ENCODE measurements at places on chromosomes 16 and 17.

DNA sequence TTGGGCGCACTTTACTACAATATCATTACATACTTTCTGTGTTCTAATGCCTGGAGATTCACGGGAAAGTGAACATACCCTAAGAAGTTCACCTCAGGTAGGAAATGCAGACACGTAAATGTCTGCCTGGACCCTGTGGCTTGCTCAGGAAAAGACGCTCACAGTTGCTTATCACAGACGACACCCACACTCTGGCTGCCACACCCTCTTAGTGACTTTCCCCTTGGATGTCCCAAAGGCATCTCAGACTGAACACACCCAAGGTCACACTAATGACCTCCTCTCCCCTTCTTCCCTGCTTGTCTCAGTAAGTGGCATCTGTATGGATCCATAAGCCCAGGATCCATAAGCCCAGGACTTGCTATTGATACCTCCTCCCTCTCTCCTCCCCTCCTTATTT is 32.6 kb downstream of the CDRT15 start:
- no peak for DNase-seq

DNA sequence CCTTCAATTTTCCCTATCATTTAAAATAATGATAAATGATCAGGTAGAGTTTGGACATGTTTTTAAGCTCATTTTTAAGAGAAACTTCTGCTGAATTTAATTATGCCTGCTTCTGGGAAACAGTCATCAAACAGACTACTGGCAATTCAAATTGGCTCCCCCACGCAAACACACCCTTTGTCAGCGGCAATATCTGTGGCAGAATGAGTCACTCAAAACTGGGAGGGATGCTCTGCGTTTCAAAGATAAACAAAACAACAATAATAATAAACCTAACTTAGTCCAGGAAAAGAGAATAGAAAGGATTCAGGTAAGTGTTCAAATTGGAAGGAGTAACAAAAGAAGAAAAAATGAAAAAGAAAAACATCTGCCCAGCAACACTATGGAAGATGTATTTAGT is 108.1 kb upstream of the ERCC4 start:
- no peak for DNase-seq

GRCh38 chr17:8806926-8807550 is 7.9 kb upstream of the MFSD6L start:
- no peak for DNase-seq

GRCh38 chr16:65200857-65201256 is 79.0 kb upstream of the CDH11 start:
- DNase-seq, result peak; percentile 40

- DNase-seq, result peak; percentile 94
Measured at GRCh38 chr17:56142325-56142724, 10.9 kb upstream of the ANKFN1 start.

- DNase-seq, result no peak
Measured at GRCh38 chr16:2712063-2712441, 8.0 kb downstream of the PRSS27 start.

DNA sequence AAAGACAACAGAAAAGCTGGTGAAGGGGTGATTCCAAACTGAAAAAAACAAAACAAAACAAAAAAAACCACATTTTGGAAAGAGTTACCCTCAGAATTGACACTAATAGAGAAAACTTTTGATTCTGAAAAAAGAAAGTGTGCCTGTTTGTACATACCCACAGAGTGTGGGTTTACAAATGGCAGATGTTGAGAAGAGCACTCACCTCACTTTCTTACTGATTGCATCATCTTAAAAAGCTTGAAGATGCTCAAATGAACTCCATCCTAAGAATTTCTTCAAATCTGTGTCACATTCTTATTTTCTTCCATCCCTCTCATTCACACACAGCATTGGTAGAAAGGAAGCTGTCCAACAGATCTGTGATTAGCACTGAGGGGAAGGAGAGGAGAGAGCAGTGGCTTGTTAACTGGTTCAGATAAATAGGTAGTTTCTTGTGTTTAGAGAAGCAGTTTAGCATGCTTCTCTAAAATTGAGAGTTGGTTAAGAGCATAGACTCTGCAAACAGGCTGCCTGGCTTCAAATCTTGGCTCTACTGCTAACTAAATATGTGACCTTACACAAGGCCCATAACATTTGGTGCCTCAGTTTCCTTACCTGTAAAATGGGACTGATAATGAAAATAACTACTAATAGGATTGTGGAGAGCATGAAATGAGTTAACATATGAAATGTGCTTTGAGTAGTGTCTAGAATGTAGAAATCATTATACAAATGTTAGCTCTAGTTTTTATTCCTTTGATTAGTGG is 6.9 kb downstream of the GNAO1 start:
- no peak for DNase-seq

DNA sequence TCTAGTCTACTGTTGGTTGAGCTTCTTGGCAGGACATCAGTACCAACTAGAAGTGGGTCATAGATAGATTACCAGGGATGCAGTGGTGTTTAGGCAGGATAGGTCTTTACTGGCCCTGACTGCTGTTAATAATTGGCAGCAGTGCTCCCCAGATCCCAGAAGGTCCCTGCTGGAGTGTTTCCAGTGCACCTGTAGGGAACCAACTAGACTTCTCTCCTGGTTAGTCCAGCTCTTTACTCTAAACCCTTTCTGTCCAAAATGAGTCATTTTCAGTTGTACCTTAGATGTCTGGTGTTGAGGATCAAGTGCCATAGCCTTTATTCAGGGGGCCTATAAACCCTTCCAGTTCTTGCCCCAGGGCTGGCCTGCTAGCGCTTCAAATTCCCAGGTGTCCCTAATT is 8.7 kb downstream of the POLR2C start:
- no peak for DNase-seq

DNA sequence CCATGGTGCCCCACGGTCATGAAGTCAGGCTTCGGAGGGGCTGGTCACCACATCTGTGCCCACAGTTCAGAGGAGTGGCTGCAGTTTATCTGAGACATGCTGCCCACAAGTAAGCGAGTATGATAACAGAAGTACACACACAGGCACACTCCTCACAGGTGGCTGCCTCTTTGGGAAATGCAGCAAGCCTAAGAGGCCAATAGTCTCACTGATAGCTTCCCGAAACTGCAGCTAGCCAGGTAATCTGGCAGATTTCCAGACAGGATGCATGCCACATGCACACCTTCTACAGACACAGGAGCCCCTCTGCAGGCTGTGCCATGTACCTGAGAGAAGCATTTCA is 12.6 kb upstream of the GFOD2 start:
- no peak for DNase-seq

GRCh38 chr17:4541328-4542002 is 13.7 kb downstream of the MYBBP1A start:
- no peak for DNase-seq

DNA sequence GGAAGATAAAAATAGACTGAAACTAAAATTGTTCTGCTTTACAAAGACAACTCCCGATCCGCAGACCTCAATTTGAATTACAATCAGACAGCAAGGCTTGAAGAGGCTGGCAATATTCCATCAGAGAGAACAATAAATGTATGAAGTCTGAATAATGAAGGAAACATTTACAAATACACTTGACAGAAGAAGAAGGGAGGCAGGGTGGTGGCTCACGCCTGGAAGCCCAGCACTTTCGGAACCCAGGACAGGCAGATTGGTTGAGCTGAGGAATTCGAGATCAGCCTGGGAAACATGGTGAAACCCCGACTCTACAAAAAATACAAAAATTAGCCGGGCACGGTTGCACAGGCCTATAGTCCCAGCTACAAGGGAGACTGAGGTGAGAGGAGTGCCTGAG is 14.6 kb downstream of the ODF4 start:
- DNase-seq, result no peak

- no peak for DNase-seq
Measured at GRCh38 chr17:72236980-72237633, 116.3 kb downstream of the SOX9 start.

DNA sequence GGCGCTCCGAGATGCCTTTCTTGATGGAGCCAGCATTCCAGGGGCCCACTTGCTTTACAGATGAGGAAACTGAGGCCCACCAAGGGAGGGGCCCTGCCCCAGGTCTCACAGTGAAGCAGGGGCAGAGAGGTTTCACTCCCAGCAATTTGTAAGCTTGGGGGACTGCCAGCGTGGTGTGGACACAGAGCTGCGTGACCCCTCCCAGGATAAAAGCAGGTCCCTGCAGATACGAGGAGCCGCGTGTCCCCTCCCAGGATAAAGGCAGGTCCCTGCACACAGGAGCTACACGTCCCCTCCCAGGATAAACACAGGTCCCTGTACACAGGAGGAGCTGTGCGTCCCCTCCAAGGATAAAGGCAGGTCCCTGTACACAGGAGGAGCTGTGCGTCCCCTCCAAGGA is 11.7 kb downstream of the JPH3 start:
- DNase-seq, result no peak

- no peak for DNase-seq
Measured at GRCh38 chr17:47937941-47938340, 3.4 kb upstream of the PNPO start.

DNA sequence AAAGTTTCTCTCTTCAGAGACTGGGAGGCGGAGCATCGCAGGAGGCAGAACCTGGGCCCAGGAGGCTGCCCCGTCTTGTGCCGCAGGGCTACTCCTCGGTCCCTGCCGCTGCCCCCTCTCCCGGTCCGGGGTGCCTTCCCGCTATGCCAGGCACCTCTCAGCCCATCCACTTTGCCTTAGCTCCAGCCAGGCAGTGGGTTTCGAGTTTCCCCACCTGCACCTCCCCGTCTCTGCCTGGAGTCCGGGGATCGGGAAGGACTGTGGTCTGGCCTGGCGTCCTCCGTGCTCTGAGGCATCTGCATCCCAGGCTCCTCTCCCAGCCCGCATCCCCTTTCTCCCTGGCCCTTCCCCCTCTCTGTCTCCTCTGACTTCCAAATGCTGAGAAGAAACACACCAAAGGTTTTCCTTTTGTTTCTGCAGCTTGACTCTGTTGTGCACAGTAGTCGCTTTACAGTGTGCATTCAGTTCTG is 26.8 kb upstream of the PIK3R6 start:
- DNase-seq, result no peak

DNA sequence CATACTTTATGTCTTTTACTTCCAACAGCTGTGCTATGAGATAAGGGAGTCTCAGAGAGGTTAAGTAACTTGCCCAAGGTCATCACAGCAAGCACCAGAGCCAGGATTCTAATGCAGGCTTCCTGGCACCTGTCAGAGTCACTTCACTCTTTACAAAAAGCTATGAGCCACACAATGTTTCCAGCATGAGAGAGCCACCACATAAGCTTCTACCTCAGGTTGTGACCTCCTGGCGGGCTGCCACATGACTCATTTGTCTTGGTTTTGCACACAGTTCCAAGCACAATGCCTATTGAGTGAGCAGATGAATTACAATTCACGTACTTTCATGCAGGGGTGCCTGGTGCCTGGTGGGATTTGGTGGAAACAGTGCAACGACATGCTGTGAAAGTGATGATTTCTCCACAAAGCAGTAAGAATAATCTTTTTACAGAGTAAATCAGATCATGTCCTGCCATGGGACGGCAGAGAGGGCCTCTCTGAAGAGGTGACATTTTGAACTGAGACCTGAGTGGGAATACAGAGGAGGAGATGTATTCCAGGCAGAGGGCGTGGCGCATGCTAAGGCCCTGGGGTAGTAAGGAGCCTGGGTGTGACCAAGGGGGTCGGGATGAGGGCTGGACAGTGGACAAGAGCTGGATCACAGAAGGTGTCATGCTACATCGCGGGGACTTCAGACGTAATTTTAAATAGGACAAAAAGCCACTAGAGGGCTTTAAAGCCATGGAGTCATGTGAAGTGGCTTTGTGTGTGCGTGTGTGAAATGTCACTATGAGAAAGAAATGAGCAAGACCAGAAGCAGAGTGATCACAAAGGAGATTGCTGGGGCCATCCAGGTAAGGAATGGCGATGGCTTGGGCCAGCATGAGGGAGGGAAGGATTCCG is 53.4 kb downstream of the CACNG3 start:
- peak; percentile 4 for DNase-seq

DNA sequence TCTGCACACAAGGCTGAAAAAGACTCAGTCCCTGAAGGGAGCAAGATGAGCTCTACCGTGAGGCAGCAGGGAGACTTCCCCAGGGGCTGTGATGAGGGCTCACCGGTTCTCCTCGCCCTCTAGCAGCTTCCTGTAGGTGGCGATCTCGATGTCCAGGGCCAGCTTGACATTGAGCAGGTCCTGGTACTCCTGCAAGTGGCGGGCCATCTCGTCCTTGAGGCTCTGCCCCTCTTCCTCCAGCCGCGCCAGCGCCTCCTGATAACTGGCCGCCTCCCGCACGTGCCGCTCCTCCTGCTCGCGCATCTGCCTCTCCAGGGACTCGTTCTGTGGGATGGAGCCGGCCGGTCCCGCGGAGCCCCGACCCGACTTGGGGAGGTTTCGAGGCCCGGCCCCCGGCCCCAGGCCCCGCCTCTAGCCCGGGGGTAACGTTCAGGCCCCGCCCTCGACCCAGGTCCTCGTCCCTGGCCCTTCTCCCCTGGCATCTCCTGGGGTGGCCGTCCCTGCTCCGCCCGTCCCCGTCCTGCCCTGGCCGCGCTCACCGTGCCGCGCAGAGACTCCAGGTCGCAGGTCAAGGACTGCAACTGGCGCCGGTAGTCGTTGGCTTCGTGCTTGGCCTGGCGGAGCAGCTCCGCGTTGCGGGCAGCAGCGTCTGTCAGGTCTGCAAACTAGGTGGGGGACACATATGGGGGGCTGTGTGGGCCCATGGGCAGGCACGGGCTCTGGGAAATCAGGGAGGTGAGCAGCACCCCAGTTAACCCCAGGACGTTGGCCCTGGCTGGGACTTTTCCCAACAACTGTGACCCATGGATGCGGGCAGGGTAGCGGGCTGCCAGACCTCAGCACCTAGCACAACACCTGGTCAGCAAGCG is 3.9 kb downstream of the GFAP start:
- DNase-seq, result no peak

DNA sequence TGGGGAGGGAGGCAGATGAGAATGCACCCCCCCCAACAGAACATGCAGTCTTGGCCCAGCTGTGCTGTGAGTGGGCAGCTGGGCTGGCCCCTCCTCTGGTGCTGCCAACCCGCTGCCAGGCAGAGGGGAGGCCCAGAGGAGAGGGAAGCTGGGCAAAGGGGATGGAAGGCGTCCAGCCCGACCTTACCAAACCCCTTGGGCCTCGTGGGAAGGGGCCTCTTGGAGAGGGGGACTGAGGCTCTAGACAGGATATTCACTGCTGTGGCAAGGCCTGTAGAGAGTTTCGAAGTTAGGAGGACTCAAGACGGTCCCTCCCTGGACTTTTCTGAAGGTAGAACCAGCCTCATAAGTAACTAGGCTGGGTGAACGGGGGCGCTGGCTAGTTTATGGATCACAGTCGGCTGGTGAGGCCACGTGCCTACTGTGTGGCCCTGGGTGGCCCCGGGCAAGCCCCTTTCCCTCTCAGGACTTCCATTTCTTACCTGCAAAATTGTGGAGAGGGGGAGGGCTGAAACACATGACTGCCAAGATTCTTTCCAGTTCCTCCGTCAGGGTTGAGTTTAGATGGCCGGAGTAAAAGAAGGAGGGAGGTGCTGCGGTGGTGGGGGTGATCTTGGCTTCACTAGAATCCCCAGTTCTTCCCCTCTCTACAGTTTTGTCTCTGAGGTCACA is 857 bp upstream of the STAT5A start:
- no peak for DNase-seq

DNA sequence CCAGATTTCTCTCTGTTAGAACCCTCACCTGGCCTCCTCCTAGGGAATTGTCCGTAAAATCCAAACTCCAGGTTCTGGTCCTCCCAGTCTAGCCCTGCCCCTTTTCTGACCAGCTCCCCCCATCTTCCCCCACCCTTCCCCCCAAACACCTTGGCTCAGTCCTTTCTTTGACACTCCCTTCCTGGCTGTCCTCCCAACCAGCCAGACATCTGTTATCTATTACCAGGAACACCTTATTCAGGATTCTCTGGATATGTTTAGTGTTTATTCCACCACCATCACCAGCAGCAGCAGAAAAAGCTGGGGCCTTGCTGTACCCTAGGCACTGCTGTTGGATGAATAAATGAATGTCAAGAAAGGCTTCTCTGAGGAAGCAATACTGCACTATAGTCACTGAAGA is 4.0 kb upstream of the CMTM3 start:
- no peak for DNase-seq

- no peak for DNase-seq
Measured at GRCh38 chr16:58459344-58460218, 40.4 kb upstream of the NDRG4 start.
